ENCODE measurements at places on chromosomes 11 and 22.

DNA sequence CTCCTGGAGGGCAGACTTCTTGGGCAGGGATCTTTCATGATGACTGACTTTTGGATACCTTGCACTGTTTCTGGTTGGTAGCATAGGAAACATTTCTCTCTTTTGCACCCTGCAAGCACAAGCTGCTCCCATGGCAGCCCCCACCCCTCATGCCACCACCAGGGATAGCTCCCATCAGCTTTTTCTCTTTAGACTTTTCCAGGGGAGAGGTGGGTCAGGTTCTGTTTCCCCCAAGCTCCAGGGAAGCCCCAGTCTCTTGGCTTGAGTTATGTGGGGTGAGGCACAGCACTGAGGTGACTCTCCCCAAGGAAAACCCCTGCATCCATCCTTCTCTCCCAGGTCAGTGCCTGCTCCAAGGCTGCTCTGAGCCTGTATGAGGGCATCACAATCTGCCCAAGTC is 22.5 kb downstream of the LRRC32 start:
- DNase-seq, result no peak

GRCh38 chr11:35785287-35786167 is 123.0 kb downstream of the TRIM44 start:
- no peak for DNase-seq

DNA sequence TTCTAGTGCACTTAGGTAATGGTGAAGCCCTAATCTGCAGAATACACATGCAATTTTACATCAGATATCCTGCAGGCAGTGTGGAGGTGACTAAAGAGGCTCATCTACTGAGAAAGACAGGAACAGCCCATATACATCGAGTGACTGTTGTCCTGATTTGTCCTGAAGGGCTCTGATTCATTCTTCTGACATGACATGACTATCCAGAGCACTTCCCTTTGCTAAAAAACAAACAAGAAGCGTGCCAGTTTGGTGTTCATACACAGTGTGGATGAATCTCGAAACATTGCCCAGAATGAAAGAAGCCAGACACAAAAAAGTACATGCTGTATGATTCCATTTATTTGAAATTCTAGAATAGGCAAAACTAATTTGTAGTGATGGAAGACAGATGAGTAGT is 48.0 kb upstream of the AMPD3 start:
- DNase-seq, result peak; percentile 66

DNA sequence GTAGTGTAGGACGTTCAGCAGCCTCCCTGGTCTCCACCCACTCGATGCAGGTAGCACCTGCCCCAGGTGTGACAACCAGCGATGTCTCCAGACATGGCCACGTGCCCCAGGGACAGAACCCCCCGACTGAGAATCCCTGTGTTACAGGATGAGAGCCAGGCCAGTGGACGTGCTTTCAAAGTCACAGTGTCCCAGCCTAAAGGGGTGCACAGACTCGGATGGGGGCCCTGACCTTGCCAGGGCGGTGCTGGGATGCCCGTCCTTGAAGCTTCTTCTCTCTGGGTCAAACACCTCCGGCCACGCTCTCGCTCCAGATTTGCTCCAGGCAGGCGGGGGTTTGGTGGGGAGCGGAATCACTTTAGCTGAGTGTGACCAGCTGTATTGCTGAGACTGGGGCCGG is 23.3 kb upstream of the GAL start:
- DNase-seq, result no peak

DNA sequence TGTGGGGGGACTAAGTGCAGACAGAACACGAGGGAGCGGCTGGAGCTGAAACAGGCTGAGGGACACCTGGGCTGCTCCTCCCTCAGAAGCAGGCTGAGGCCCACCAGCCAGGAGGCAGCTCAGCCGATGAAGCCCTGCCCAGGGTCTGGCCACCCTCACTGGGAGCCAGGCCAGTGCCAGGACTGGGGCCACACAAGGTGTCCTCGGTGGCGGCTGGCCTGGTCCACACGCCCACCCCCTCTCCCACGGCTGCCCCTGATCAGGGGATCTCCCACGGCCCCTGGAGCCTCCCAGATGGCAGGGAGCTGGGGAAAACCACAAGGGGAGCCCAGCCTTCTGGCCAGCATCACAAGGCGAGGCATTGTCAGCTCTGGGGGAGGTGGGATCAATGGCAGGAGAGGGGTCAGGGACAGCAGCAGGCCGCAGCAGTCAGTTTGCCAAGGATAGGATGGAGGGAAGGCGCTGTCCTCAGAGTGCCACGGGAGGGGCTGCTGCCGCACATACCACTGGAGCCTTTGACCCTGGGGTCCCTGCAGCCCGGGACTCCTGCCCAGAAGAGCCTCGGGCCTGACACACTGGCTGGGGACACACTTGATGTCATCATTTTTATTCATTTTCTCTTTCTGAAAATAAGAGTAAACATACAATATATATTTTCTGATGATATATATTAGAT is 11.7 kb upstream of the RASL10A start:
- DNase-seq, result no peak

DNA sequence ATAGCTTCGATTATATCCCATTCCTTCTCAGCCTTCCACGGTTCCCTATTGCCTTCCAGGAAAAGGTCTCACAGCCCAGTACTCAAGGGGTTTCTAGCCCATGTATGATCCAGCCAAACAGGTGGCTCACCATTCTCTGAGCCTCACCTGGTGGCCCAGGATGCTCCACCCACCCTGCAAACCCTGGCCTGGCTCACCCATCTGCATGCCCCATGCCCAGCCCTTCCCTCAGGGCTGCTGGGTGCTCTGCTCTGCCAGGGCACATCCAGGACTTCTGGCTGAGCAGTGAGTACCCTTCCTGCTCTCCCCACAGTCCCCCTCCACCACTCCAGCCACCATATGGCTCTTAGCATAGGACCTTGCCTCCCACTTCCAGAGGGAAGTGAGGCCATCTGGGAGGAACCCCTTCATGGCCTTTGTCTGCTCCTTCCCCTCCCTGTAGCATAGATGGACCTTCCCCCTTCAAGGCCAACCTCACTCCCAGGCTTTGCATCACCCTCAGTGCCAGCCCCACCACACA is 5.8 kb upstream of the RCOR2 start:
- no peak for DNase-seq

- DNase-seq, result no peak
Measured at GRCh38 chr22:46891382-46891951, 129.0 kb downstream of the TBC1D22A start.

DNA sequence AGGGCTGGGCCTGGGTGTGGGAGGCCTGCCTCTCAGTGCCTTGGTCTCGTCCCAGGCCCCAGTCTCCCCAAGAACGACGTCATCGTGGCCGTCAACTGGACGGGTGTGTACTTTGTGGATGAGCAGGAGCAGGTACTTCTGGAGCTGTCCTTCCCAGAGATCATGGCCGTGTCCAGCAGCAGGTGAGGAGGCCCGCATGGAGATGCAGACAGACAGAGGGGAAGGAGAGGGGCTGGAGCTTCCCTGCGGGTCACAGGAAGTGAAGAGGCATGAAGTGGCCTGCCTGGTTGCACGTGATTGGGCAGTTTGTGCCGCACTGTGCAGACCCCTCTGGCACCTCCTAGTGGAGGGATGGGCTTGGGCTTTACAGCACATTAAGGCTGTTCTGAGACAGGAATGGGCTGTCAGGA is 70.4 kb downstream of the MYO7A start:
- DNase-seq, result no peak
